ENCODE measurements at places on chromosomes 5 and 9.
A peak's percentile ranks its signal among the peaks of the same experiment; 100 is the strongest.

- no peak for DNase-seq
Measured at GRCh38 chr9:21153336-21154017, 11.8 kb upstream of the IFNW1 start.

- DNase-seq = no peak
Measured at GRCh38 chr5:160843240-160843639, 8.8 kb downstream of the ATP10B start.

GRCh38 chr9:73149371-73150067, 2.1 kb upstream of the ANXA1 start:
- DNase-seq = peak; percentile 74

GRCh38 chr9:107046692-107047091, 183.7 kb downstream of the ZNF462 start:
- DNase-seq = no peak

- DNase-seq = no peak
Measured at GRCh38 chr9:94144394-94144793, 60.1 kb downstream of the PTPDC1 start.

DNA sequence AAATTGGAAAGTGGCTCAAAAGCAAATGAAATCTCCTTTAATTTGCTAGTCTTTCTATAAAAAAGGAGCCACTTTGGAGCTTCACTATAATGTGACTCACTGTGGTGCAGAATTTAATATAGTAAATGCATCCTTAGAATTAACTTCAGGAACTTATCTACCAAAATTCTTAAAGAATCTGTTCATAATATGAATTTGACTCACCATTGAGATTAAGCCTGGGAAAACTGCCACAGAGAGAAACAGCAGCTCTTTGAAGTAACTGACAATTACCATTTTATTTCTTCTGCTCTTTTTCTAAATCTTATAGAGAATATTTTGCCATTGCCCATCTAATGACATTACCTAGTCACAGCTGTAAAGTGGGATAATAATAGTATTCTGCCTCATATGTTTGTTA, 211.9 kb upstream of the CDH6 start:
- DNase-seq = no peak

GRCh38 chr5:91910655-91911054, 527.5 kb upstream of the ARRDC3 start:
- no peak for DNase-seq

DNA sequence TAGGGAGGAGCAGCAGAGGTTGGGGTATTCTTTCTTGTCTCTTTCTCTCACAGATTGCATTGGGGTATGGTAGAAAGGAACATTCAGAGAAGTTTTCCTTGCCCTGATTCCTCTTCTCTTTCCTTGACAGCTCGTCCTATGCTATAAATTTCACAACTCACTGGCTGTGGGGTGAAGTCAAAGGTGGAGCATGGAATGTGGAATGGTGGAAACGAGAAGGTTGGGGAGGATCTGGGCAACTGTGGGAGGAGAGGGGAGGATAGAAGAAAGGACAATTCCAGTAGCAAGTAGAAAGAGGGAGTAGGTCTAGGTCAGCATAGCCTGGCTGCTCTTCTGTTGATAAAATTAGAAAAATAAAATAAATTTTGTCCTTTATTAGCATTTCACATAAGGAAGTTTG, 39.0 kb upstream of the POC5 start:
- no peak for DNase-seq

DNA sequence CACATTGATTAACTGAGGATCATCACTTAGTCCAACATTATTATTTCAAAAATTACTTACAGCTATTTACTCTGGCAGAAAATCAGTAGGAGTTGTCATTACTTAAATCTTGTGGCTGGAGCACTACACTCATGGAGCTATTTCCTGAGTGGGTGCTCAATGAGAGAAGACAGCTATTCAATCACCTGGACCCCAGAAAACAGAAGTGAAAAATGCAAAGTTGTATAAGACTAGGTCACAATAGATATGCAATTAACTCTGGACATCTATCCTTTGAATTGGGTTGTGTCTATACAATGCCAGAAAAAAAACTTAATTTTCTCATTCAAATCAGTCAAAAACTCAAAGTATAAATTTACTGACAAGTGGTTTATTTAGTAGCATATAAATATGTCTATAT, 340.9 kb downstream of the EFNA5 start:
- DNase-seq = no peak

DNA sequence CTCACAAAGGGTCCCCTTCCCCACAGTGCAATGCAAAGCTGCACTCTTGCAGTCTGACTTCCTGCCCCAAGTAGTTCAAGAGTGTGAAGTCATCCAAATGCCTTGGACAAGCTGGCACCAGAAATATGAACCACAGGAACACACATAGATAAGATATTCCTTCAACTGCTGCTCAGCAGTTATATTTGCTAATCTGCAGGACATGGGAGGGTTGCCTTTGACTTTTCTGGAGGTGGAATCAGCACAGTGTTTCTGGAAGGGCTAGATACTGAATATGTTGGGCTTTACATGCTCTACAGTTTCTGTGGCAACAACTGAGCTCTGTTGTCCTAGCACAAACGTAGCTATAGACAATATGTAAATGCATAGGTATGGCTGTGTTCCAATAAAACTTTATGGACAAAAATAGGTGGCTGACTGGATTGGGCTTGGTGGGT, 96.7 kb upstream of the PCA3 start:
- no peak for DNase-seq

- no peak for DNase-seq
Measured at GRCh38 chr9:38180656-38181055, 111.6 kb upstream of the SHB start.

DNA sequence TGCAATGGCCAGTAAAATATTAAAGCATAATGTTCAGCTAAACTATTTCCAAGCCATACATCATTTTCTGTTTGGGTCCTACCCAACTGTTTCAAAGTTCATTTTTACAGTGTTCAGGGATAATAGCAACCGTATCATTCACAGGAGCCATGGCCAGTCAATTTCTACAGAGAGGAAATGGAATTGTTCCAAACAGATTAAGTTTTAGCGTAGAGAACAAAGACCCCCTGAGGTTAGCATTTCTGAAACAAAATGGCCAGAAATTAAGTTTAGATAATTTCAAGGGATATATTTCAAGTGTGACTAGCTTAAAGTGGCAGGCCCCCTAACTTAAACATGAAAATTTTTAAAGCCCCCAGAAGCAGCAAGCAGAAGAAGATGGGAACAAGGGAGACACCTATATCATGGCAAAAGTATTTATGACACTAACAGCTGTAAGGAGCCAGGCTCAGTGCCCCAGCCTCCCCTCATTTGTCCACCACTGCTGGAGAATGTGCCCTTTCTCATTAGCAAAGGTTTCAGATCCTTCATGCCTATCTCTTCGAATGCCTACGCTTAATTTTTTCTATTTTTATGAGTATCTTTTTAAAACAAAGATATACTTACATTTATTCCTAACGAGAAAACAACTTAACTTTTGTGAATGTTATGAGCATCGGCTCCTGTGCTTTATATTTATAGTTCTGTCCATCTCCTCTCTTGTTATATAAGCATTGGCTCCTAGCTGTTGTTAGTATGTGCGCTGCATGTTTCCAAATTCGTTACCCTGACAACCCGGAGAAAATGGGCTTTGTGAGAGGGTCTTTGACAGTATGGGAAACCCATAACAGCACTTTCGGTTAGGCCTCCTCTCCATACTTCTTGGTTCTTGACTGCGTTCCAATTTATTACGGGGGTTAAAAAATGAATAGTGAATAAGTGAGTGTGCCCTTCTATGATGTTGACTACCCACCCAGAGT, 116.3 kb downstream of the MED27 start:
- no peak for DNase-seq

- no peak for DNase-seq
Measured at GRCh38 chr9:129075996-129076639, 4.8 kb upstream of the DOLPP1 start.
